ENCODE measurements at places on chromosomes 3 and 15.

DNA sequence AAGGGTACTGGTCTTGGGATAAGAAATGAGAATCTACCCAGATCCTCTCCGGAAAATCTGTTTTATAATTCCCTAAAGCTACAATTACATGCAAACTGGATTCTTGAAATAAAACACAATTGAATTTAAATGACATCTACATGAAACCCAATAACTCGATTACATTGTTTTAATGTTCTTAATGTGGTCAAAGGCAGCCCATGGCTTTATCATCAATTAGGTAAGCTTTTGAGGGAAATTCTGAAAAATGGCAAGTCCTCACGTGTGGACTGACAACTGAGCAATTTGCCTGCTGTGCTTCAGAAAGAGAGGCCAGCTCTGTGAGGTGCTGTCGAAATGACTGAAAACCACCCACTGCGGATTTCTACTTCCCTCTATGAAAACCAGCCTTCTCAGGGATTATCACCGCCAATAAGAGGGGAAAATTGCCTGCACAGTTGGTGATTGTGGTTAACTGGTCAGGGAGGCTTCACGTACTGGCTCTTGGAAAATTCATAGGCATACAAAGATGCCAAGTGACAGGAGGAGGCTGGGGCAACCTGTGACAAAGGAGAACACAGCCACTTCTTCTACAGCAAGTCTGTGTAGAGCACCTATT, 200.8 kb upstream of the SLCO3A1 start:
- no peak for DNase-seq

DNA sequence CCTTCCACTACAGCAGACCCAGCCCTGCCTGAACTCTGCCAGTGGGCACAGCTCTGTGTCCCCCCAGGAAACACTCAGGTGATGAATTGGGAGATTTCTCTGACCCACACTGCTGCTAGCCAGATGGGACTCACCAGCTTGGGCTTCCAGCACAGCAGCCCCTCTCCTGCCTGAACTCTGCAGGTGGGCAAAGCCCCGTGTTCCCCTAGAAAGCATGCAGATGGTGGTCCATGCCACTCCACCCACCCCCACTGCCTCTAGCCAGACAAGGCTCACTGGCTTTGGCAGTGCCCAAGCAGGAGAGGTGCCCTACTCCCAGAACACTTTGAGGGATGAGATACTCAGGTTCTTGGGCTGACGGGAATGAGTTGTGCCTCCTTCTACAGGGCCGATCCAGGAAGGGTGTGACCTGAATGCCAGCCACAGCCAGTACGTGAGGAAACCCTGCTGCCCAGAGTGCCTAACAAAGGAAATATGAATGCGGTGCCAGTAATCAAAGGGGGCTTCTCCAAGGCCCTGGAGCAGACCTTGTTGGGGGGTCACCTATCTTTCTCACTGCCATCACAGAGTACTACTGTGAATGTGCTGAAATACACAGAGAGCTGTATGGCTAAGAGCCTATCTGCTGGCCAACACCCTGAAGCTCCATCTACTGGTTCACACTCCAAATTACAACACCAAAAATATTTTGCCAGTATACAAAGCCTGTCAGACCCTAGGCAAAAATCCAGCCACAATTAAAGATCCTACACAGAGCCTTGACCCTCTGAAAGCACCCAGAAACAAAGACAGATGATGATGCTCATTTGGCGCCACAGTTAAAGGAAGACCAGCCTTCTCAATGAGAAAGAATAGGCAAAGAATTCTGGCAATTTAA, 61.9 kb downstream of the BTLA start:
- no peak for DNase-seq

DNA sequence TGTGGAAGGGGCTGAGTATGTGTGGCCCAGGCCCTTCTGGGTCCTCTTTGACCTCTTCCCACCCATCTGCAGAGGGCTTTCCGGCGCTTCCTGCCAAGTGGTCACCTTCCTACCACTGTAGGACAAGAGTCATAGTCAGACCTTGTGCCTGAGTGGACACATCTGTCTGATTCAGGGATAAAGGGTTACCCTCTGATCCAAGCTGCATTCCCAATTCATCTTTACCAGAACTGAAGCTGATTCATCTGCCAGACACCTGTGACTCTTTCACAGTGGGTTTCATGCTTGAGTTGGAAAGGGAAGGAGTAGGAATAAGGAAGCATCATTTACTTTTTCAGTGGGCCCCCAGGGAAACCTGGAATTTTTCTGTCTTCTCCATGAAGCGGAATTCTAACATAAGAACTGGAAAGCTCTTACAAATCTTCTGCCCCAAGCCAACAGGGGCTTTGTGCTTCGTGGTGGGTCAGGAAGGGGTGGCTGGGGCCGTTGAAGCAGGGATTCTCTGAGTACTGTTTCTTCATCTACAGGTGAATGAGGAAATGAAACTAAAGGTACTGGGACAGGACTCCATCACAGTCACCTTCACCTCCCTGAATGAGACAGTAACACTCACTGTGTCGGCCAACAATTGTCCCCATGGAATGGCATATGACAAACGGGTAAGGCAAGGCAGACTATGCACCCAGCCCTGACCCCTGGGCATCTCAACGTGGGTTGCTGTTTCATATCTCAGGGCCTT, 46.4 kb downstream of the C3orf20 start:
- DNase-seq: no peak

DNA sequence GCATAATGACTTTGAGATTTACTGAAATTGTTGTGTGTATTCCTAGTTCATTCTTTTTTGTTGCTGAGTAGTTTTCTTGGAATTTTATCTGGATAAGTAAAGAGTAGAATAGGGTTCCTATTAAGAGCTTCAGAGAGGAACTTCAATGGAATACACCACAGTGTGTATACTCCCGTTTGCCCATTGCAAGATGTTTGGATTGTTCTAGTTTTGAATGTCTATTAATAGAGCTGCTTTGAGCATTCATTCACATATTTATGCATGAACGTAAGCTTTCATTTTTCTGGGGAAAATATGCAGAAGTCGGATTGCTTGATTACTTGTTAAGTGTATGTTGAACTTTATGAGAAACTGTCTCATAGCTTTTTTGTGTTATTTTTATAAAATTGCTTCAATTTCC, 580.5 kb downstream of the OTOL1 start:
- DNase-seq: no peak

GRCh38 chr3:194246709-194247349, 104.3 kb downstream of the CPN2 start:
- no peak for DNase-seq

DNA sequence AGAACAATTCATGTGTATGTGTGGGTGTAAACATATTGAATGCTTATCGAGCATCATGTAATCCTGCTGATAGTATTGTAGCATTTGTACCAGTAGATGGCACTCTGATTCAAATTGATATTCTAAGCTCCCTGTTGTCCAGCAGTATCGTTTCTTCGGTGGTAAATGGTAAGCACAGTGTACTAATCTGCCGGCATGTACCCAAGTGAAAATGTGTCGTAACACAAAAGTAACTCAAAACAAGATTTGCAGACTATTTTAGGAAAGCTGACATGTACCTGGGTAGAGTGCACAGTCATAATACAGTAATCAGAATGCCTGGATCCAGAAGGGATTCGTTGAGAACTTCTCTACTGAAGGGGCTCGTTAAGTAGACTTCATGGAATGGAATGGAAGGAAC, 31.7 kb upstream of the MNS1 start:
- no peak for DNase-seq

All from omental fat pad (tissue), 4 donors.